ENCODE measurements at places on chromosomes 7 and 10.

GRCh38 chr10:5530846-5531557 lies 6.2 kb downstream of the CALML3 start:
- no peak for DNase-seq

DNA sequence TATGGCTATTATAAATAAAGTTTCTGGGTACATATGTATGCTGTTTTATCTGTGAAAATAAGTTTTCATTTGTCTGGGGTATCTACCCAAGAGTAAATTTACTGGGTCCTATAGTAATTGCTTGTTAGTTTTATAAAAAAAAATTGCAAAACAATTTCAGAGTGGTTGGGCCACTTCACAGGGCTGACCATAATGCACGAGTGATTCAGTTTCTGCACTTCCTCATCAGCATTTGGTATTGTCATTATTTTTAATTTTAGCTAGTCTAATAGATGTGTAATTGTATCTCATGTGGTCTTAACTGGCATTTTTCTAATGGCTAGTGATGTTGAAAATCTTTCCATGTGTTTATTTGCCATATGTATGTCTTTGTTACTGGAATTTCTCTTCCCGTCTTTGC lies 452.4 kb upstream of the AKR1E2 start:
- DNase-seq, result no peak

DNA sequence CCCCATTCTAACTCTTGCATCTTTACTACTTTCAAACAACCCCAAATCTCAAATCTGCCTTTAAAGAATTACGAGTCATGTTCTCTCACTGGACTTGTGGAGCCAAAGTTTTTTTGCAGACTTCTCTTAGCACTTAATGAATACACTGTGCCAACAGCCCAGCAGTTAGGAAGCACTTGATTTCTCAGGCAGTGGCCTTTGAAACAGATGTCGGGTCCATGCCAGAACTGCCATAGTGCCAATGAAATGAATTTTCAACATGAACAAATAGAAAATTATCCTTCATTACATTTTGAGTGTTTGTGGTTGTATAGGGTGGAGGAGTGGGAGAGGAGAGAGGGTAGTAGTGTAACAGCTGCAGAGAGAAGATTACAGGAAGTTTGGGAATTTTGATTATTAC lies 5.9 kb downstream of the BORCS7 start:
- no peak for DNase-seq

GRCh38 chr7:92753614-92754013 lies 82.8 kb downstream of the CDK6 start:
- DNase-seq, result no peak

GRCh38 chr10:124122211-124122610 lies 28.8 kb upstream of the CHST15 start:
- no peak for DNase-seq

- no peak for DNase-seq
Observed at GRCh38 chr10:97019213-97019844, 166.4 kb downstream of the SLIT1 start.

- DNase-seq, result no peak
Observed at GRCh38 chr7:12607134-12607533, 36.6 kb downstream of the SCIN start.

- no peak for DNase-seq
Observed at GRCh38 chr7:1298931-1299885, 66.5 kb downstream of the UNCX start.

- DNase-seq, result no peak
Observed at GRCh38 chr10:101414034-101414433, 60.1 kb downstream of the BTRC start.

DNA sequence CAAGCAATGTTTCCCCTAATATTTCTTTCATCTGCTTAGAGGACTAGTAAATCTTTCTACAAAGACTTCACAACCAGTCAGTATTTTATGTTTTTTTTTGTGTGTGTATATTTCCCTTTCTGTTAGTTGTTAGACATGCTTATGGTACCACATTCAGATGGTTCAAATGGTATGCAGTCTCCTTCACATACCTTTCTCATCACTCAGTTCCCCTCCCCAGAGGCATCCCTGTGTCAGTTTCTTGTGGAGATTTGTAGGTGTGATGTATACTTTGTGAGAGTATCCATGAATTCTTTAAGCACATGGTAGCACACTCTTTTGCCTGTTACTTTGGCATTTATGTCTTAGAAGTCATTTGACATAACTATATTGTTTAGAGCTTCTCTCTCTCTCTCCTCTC lies 4.4 kb downstream of the ZNF485 start:
- DNase-seq, result no peak

GRCh38 chr7:143908120-143908519 lies 6.1 kb upstream of the TCAF1 start:
- no peak for DNase-seq

DNA sequence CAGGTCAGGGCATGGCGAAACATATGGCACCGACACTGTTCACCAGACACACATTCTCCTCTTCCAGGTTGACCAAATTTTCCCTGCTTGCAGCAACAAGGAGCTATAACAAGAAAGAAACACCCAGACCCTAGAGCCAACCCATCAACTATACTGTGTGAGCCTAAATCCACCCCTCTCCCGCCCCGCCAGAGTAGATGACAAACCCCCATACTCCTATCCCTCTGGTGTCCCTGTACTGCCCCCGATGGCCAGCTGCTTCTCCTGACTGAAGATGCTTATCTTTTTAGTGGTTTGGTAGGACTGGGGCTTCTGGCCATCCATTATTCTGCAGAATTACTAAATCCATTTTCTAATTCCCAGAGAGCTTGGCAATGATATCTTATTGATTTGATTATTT lies 70.1 kb upstream of the EEPD1 start:
- DNase-seq, result no peak

DNA sequence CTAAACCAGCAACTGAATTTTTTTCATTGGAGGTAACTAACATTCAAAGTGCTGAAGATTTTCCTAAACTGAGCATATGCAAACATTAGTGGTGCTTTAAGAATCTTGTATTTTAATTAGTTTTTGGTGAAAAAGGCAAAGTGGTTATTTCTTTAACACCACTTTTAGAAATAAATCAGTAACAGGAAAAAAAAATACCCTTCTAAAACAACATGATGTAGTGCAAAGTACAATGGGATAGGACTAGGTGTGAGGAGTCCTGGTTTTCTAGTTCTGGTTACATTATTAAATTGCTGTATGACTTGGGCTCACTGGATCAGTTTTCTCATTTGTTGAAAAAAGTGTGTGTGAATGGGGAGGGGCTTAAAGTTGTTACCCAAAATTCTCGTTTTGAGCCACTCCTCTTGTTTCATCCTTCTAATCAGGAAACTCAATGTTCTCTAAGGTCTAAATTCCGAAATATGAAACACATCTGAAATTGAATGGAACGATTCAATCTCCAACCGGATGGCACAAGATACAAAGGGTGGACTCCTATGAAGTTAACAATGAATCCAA lies 1.8 kb downstream of the WASL start:
- DNase-seq, result no peak

- no peak for DNase-seq
Observed at GRCh38 chr10:30185341-30185740, 126.0 kb upstream of the JCAD start.

- no peak for DNase-seq
Observed at GRCh38 chr10:6751363-6751762, 171.3 kb upstream of the PRKCQ start.

GRCh38 chr7:159049266-159050025 lies 95.2 kb downstream of the VIPR2 start:
- DNase-seq, result no peak

GRCh38 chr7:7228472-7228871 lies 46.1 kb downstream of the C1GALT1 start:
- no peak for DNase-seq

DNA sequence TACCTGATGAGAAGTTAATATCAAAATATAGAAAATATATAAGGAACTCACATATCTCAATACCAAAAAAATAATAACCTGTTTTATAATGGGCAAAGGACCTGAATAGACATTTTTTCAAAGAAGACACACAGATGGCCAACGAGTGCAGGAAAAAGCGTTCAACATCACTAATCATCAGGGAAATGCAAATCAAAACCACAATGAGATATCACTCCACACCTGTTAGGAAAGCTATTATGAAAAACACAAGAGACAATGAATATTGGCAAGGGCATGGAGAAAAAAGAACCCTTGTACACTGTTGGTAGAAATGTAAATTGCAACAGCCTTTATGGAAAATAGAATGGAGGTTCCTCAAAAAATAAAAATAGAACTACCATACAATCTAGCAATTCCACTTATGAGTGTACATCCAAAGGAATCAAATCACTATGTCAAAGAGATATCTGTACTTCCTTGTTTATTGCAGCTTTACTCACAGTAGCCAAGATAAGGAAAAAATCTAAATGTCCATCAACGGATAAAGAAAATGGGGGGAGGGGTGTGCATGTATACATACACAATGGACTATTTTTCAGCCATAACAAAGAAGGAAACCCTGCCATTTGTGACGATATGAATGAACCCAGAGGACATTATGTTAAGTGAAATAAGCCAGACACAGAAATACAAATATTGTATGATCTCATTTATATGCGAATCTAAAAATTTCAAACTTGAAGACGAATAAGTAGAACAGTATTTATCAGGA lies 3.6 kb upstream of the ALOX5 start:
- no peak for DNase-seq

DNA sequence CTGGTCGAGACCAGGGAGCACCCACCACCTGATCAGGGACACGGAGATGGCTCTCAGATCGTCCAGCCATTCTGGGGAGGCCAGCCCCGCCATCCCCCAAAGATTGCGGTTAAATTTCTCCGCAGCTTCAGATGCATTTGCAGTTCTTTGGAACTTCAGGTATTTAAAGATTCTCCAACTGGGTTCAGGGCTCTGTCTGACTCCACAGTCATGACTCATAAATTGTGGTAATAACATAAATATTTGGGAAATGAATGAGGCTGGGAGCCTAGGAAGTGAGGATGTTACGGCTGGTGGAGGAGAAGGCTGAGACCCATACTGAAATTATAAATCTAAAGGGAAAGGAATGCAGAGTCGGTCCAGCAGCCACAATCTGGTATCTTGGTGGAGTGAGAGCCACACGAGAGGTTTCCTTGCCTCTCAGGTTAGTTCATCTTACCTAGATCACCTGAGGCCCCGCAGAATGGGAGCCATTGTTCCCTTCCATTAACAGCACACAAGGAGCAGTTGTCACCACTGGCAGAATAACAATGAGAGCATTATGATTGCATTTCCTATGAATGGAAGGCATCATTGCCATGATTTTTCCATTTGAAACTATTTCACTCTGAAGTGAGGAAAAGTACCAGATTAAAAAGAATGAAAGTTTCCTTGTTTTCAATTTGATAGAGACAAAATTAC lies 26.7 kb upstream of the DNAJB6 start:
- no peak for DNase-seq

- DNase-seq, result no peak
Observed at GRCh38 chr7:22001345-22002004, 55.8 kb upstream of the CDCA7L start.

DNA sequence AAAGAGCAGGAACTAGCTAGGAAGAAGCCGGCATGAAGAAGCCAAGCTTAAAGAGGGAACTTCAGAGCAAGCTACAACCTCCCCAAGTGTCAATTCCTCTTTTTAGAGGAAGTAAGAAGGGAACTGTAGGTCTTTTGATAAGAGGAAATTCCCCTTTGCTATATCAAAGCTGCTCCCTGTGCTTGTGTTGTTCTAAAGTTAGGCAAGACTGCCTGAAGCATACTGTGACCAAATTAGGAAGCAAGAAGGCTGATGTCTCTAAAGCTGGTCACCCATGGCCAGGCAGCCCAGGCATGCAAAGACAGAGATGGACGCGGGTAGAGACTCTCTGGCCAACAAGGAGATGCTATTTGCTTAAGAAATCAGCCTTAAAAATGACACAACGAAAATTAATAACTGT lies 87.9 kb downstream of the RNF216 start:
- no peak for DNase-seq

GRCh38 chr7:148204639-148205304 lies 385.8 kb upstream of the C7orf33 start:
- DNase-seq, result no peak

DNA sequence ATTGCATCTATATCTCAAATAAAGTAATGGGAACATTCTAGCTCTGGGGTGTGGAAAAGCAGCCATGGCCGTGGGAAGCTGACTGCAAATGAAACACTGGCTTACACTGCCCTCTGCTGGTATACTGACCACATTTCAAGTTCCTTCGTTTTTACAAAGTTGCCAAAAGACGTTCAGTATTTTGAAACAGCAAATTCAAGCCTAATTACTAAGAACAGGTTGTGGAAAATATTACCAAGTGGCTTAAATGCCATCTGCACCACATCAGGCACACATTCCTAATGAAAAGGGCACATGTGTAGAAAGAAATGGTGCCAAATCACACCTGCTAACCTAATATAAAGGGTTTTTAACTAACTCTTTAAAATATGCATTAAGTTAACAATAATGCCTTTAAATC lies 83.9 kb downstream of the JAZF1 start:
- no peak for DNase-seq

DNA sequence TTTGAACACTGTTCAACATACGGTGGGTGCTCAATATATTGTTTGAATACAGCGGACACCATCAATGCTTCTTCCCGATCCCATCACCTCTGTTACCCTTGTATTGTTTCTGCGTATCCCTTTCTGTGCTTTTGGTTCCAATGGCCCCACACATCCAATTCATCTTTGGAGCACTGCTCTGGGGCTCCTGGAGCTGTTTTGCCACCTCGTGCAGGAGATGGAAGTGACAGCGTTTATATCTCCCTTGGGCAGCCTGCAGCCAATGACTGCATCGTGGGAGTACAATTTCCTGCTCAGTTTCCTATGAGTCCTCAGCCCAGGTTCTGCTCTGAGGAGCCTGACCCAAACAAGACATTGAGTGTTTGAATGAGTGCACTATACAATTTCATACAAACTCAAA lies 50.2 kb upstream of the PIK3CG start:
- no peak for DNase-seq

DNA sequence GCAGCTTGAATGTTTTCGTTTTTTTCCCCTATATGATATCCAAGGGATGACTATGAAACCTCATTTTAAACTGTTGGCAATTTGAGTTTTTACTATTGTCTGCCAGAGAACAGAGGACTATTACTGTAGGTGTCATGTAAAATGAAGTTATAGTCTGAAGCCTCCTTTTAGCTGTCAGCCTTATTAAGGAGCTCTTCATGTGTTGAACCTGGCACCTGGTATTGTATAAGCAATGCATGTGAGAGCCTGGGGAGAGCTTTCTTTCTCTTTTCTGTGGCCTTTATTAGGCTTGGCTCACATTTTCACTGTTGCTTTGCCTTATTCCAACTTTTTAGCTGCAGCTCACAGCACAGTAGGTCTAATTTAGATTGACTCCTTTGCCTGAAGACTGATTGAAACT lies 119.1 kb upstream of the FOXP2 start:
- DNase-seq, result no peak

Data from left hindlimb (tissue), 1 donor.